ENCODE measurements at places on chromosomes 12 and 14. TPM values are rescaled to one million over a fixed set of nuclear protein-coding genes. Genes with fewer than 3 reads are reported as not detected.

Gene B4GALNT1
- total RNA-seq = 1.7 TPM

DNA sequence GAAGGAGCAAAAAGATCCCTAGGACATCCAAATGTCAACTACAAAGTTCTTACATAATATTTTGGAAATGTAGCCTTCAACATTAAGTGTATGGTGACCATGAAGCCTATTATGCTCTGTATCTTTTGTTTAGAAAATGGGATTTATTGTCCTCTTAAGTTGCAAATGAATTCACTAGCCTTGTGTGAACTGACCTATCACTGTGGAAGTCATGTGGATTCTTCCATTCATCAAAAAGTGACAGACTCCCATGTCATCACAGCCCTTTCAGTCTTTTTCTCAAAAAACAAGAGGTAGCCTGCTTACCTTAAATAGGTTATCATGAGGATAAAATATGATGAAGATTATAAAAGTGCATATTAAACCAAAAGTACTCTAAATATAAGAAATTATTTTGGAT lies 179.9 kb downstream of the GRIP1 start:
- DNase-seq = no peak

DNA sequence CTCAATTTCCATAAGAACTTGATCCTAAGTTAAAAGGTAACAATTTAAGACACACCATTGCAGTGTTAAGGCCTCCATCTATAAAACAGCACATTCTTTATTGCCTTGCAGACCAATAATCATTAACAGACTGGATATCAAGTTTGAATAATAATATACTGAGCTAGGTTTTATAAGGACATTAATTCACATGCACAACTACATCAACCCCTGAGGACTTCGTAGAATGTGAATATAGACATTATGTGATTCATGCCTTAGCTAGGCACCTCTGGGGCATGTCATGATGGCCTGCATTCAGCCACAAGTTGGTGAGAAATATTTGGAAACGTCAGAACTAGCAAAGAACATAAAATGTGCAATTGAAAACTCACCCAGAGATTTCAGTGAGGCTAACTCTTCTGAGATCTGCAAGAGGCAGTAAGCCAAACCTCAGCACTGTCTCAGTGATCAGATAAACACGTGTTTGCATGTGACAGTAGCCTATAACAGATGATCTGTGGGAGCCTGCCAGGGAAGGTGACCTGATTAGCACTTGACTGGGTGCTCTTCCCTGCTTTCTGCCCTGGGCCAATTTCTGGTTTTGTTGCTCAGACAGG lies 492.2 kb downstream of the FLRT2 start:
- DNase-seq = no peak

Gene DAO
- total RNA-seq = not detected

DNA sequence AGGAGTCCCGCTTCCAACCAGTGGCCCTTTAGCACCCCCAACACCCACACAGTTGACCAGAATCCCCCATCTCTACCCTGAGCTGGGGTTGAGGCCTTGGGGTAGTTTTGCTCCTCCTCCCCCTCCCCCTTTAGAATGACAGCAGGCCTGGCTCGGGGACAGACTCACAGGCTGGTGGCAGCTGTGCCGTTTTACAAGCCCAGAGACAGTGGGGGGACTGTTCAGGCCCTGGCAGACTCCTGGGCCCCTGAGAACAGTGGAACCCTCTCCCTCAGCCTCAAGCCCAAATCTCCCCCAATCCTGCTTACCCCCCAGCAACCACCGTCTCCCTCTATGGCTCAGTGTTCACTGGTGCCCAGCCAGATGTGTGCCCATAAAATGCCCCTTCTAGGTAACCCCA lies 10.1 kb downstream of the TMEM119 start:
- DNase-seq = no peak

DNA sequence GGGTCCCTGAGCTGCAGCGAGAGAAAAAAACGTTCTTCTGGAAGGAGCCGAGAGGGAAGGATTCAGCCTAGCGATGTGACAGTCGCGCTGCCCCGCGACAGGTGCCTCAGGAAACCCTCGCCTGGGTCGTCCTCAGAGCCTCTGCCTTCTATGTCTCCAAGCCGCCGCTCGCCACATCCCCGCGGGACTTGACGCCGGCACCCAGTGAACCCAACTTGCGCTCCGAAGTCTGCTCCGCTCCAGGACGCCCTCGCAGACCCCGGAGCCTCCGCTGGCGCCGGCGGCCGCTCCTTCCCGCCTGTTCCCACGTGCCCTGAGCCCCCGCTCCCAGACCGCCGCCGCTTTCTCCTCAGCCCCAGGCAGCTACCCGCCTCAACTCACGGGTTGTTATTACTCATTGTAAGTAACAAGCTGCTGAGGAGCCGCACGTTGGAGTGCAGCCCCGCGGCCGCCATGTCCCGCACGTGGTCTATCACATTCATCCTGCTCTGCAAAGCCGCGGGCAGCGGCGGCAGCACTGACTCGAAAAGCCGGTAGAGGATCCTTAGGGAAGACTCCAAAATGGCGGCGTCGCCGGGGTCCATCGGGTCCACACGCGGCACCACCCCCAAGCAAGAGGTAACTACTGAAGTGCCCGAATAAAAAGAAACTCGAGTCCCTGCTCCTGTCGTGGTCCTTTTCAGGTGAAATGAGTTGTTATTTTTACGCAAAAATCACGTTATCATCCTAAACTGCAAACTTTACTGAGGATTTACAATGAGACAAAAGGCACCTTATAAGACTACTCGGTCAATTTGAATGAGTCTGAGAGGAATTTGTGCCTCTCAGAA lies at the start of gene ANAPC7:
TSS of gene ANAPC7 (minus strand) at position 563 of the 830 bp plus-strand sequence. CDS start at position 482, 81 bp downstream.
- peak; percentile 97 for DNase-seq

Measured in lower leg skin (tissue), 4 donors.